ENCODE measurements at places on chromosomes 13 and 19. TPM values are rescaled to one million over a fixed set of nuclear protein-coding genes. Genes with fewer than 3 reads are reported as not detected.

- no peaks in the 10 kb centered on the region for H3K27me3 ChIP-seq
- no peaks in the 10 kb centered on the region for H3K4me1 ChIP-seq
- H3K4me3 ChIP-seq: no peak overlapping the region
- DNase-seq: no peak
- H3K36me3 ChIP-seq: no peaks in the 10 kb centered on the region
- no peak overlapping the region for H3K27ac ChIP-seq
Measured at GRCh38 chr13:73235385-73235784, 176.6 kb downstream of the KLF5 start.

GRCh38 chr13:33514362-33514761, 228.8 kb upstream of the STARD13 start:
- no peaks in the 10 kb centered on the region for H3K4me1 ChIP-seq
- DNase-seq: no peak
- no peaks in the 10 kb centered on the region for H3K36me3 ChIP-seq
- H3K27me3 ChIP-seq: no peaks in the 10 kb centered on the region
- H3K4me3 ChIP-seq: no peak overlapping the region
- no peak overlapping the region for H3K27ac ChIP-seq

- peaks cover 34% of the 10 kb centered on the region for H3K36me3 ChIP-seq
- no peak overlapping the region for H3K27ac ChIP-seq
- no peaks in the 10 kb centered on the region for H3K27me3 ChIP-seq
- DNase-seq: no peak
Measured at GRCh38 chr19:5624741-5625278, 1.9 kb downstream of the SAFB start.

DNA sequence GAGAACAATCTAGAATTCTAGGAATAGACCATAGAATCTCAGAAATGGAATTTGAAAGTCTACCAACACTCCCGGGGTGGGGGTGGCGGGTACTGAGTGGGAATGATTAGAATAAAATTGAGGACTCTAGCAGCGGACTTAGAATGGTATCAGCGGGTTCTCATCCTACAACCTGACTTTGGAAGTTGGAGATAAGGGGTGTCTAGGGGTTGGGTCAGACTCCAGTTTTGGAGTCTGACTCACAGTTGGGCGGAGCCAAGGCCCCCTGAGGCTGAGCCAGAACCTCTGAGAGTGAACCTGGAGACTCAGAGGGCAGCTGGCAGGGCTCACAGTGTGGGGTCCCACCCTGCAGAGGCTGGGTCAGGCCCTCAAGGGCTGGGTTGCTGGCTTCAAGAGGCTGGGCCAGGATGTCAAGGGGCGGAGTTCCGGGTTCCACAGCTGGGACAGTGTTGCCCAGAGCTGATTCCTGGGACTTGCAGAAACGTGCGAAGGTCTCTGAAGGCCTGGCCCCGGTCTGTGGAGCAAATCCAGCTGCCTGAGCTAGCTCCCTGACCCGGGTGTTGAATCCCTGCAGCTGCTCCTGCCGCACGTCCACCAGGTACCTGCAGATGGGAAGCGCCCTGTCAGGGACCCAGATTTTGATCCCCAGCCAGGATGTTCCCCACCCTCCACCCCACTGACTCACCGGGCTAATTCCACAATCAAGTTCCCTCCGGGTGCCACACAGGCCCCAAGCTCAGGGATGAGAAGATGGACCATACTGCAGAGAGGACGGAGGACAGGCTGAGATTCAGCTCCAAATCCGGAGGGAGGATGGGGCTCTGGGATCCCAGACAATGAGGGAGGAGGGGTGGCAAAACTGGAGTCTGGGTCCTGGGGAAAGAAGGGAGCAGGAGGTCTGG, 1.6 kb upstream of the TNNI3 start:
- peaks cover 15% of the 10 kb centered on the region for H3K4me1 ChIP-seq
- H3K36me3 ChIP-seq: no peaks in the 10 kb centered on the region
- peak; percentile 51 for DNase-seq
- no peak overlapping the region for H3K4me3 ChIP-seq
- peaks cover 22% of the 10 kb centered on the region for H3K27me3 ChIP-seq
- H3K27ac ChIP-seq: peak overlapping the region; percentile 48

DNA sequence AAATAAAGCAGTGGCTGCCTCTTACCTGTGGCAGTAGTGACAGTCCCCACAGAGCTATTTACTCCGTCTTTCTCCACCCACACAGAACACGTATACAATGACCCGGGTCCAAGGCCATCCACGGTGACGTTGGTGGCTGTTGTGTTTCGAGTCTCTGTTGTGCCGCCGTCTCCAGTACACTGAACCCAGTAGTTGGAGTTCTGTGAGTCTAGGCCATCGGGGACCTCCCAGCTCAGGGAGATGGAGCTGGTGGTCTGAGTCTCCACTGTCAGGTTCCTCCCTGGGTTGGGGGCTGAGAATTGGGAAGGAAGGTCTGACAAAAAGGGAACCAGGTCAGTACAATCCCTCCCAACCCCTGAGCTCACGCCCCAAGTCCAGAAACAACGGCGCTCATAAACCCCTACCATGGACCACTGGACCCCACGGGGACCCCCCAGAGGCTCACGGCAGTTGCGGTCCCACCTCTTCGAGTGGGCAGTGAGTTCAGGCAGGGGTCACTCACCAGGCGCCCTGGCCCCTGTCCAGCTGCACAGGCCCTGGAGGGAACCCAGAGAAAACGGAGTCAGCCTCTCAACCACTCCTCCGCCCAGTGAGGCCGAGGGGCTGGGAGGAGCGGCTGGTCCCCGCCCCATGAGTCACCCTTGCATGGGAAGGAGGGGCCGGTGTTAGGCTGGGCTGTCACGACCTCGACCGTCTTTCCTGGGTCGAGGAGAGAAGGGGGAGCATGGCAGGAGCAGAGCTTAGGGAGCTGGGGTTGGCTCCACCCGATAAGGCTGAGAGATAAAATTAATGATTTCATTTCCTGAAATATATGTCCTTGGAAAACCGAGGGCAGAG, 2.4 kb downstream of the PTPRH start:
- no peaks in the 10 kb centered on the region for H3K27me3 ChIP-seq
- no peak overlapping the region for H3K27ac ChIP-seq
- no peaks in the 10 kb centered on the region for H3K36me3 ChIP-seq

ZNF723 gene
- total RNA-seq: not detected

LTBP4 gene
- 203 TPM for total RNA-seq

- no peaks in the 10 kb centered on the region for H3K4me1 ChIP-seq
- H3K27me3 ChIP-seq: no peaks in the 10 kb centered on the region
- H3K4me3 ChIP-seq: no peak overlapping the region
- DNase-seq: no peak
Measured at GRCh38 chr13:61684976-61685681, 269.5 kb upstream of the PCDH20 start.

DNA sequence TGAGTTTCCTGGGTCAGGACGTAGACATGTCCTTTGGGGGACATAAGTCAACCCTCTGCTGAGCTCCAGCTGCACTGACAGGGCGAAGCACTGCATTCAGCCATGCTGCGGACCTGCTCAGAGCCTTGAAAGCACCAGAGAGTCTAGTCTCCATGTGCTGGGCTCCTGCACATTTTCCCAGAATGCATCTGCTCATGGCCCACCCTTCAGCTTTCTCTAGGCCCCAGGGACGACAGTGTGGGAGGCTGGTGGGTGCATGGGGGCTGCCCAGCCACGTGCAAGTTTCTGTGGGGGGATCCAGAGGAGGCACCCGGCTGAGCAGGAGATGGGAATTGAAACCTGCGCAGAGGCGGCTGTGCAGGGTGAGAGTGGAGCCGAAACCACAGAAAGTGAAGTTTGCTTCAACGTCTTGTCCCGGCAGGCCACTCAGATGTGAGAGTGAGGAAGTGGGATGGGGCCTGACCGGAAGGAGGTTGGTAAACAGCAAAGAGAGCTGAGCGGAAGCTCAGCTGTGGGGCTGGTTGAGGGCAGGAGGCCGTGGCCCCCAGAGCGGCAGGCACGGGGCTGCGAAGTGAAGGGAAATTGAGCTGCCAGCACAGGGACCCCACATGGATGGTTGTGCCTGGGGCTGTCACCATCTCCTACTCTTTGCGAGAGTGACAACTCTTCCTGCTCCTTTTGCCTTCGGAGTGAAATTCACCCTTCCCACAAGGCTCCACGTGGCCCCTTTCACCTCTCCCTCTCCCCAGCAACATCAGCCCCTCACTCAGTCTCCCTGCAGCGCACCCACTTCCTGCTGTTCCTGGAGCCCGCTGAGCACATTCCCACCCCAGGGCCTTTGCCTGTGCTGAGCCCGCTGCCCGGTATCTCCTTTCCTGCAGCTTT, 11.8 kb downstream of the PGLS start:
- H3K27ac ChIP-seq: no peak overlapping the region
- no peaks in the 10 kb centered on the region for H3K27me3 ChIP-seq
- no peak overlapping the region for H3K4me3 ChIP-seq

USHBP1 gene
- 0.39 TPM for total RNA-seq

GRCh38 chr13:73119612-73120011, 60.8 kb downstream of the KLF5 start:
- H3K27ac ChIP-seq: no peak overlapping the region
- no peak overlapping the region for H3K4me3 ChIP-seq
- no peaks in the 10 kb centered on the region for H3K36me3 ChIP-seq
- no peaks in the 10 kb centered on the region for H3K27me3 ChIP-seq
- no peak for DNase-seq
- no peaks in the 10 kb centered on the region for H3K4me1 ChIP-seq

ATP8B3 gene
- total RNA-seq: 8.6 TPM

BST2 gene
- total RNA-seq: 69.3 TPM

GRCh38 chr19:41364524-41365391, 809 bp upstream of the B9D2 start:
- no peaks in the 10 kb centered on the region for H3K36me3 ChIP-seq
- no peak for DNase-seq
- H3K4me1 ChIP-seq: no peaks in the 10 kb centered on the region
- H3K27ac ChIP-seq: peak overlapping the region; percentile 97
- H3K4me3 ChIP-seq: peak overlapping the region; percentile 60

DNA sequence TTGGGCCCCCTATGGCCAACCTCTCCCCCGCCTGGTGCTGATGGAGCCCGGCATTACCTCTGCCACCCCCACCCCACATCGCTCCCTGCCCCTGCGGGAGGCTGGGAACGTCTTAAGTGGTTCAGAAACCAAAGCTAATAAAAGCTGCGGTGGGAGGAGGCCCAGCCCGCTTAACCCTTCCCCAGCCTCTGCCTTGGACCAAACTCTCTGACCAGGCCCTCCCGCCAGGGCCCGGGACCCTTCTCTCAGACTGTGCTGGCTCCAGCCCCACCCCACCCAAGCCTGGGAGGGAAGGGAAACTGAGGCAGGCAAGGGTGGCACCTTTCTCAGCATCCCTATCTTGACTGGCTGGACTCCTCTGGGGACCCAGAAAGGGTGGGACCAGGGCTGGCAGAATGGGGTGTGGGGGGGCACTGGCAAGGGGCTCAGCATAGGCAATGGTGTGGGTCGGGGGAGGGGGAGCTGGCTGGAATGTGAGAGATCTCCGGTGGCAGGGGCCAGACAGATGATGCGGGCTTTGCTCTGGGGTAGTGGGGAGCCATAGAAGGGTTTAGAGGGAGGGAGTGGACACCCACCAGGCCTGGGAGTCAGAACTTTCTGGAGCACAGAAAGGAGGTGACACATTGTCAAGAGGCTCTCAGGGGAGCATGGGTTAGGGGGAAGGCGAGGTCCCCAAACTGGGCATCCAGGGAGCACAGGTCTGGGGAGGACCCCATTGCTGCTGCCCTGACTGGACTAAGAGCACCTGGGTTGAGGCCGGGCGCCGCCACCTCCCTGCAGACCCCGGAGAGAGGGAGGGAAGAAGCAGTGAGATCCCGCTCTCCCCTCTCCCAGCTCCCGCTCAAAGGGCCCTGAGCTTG, 21.9 kb downstream of the SMIM24 start:
- no peak overlapping the region for H3K4me3 ChIP-seq
- H3K27me3 ChIP-seq: peaks cover 30% of the 10 kb centered on the region
- H3K36me3 ChIP-seq: peaks cover 3% of the 10 kb centered on the region
- no peak for DNase-seq

- H3K27ac ChIP-seq: no peak overlapping the region
- H3K4me3 ChIP-seq: no peak overlapping the region
- no peak for DNase-seq
- H3K36me3 ChIP-seq: no peaks in the 10 kb centered on the region
- H3K27me3 ChIP-seq: no peaks in the 10 kb centered on the region
Measured at GRCh38 chr13:39577838-39578491, 25.0 kb downstream of the LHFPL6 start.

GRCh38 chr19:34502582-34503411, 21.2 kb downstream of the WTIP start:
- no peak overlapping the region for H3K27ac ChIP-seq
- no peak for DNase-seq
- H3K36me3 ChIP-seq: no peaks in the 10 kb centered on the region
- no peaks in the 10 kb centered on the region for H3K27me3 ChIP-seq

CBLC gene
- total RNA-seq: not detected

ZNF256 gene
- total RNA-seq: 12.5 TPM

- peaks cover 9% of the 10 kb centered on the region for H3K27me3 ChIP-seq
- H3K4me3 ChIP-seq: no peak overlapping the region
- H3K36me3 ChIP-seq: no peaks in the 10 kb centered on the region
- H3K27ac ChIP-seq: no peak overlapping the region
- H3K4me1 ChIP-seq: no peaks in the 10 kb centered on the region
- DNase-seq: no peak
Measured at GRCh38 chr19:28358633-28359032, 854.3 kb downstream of the UQCRFS1 start.

- no peak overlapping the region for H3K4me3 ChIP-seq
- H3K27me3 ChIP-seq: no peaks in the 10 kb centered on the region
- no peaks in the 10 kb centered on the region for H3K36me3 ChIP-seq
- no peak overlapping the region for H3K27ac ChIP-seq
- DNase-seq: no peak
Measured at GRCh38 chr13:99566125-99567083, 65.1 kb downstream of the TM9SF2 start.

- peaks cover 28% of the 10 kb centered on the region for H3K4me1 ChIP-seq
- no peaks in the 10 kb centered on the region for H3K36me3 ChIP-seq
- no peaks in the 10 kb centered on the region for H3K27me3 ChIP-seq
- DNase-seq: no peak
Measured at GRCh38 chr13:93753639-93754038, 527.0 kb downstream of the GPC6 start.

- H3K27ac ChIP-seq: no peak overlapping the region
- H3K27me3 ChIP-seq: no peaks in the 10 kb centered on the region
- no peaks in the 10 kb centered on the region for H3K36me3 ChIP-seq
Measured at GRCh38 chr13:98944336-98944735, 33.5 kb downstream of the DOCK9 start.

ZNF324 gene
- total RNA-seq: 27.8 TPM

NKPD1 gene
- total RNA-seq: 1.1 TPM

DNA sequence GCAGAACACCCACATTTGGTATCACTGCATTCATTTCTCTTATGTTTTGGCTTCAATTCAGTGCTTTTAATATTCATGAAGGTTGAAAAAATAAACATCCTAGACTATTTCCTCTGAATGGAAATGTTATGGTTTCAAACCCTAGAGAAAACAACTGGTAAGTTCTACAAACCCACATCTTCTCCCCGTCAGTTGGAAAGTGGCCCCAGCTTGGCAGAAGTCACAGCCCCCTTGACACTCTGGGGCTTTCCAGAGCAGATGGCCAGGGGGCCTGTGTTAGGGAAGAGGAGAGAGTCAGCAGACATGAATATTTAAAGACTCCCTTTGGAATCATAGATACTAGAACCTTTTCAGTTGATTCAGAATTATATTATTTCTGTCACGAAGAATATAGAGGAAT, 123.9 kb downstream of the SHISA2 start:
- H3K36me3 ChIP-seq: no peaks in the 10 kb centered on the region
- H3K4me3 ChIP-seq: no peak overlapping the region
- H3K4me1 ChIP-seq: peaks cover 11% of the 10 kb centered on the region
- no peaks in the 10 kb centered on the region for H3K27me3 ChIP-seq
- no peak overlapping the region for H3K27ac ChIP-seq
- DNase-seq: no peak

- no peaks in the 10 kb centered on the region for H3K4me1 ChIP-seq
- H3K27me3 ChIP-seq: no peaks in the 10 kb centered on the region
- DNase-seq: no peak
- no peak overlapping the region for H3K27ac ChIP-seq
- H3K4me3 ChIP-seq: no peak overlapping the region
Measured at GRCh38 chr13:107252021-107252420, 684.1 kb upstream of the ARGLU1 start.

ZNF497 gene
- 7.6 TPM for total RNA-seq
